ENCODE measurements at places on chromosomes 1 and 21.

- DNase-seq = no peak
Measured at GRCh38 chr1:94463056-94463764, 45.0 kb downstream of the ABCD3 start.

- DNase-seq = no peak
Measured at GRCh38 chr1:229539863-229540506, 18.5 kb downstream of the ABCB10 start.

DNA sequence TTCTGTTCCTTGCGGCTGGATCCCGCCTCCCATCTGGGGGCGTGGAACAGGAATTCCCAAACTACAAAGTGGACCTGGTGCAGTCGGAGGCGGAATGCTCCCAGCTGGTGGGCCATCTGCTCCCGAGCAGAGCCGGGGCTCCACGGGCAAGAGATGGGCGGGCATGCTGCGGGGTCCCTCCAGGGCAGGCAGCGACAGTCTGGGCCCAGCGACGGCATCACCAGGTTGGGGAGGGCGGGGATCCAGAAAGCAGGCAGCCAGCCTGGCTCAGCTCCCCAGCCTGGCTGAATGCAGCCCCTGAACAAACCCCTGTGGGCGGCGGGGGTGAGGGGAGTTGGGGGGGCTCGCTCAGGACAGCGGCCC is 3.6 kb downstream of the MEGF6 start:
- no peak for DNase-seq

- no peak for DNase-seq
Measured at GRCh38 chr1:228018961-228019721, 12.3 kb downstream of the WNT3A start.

DNA sequence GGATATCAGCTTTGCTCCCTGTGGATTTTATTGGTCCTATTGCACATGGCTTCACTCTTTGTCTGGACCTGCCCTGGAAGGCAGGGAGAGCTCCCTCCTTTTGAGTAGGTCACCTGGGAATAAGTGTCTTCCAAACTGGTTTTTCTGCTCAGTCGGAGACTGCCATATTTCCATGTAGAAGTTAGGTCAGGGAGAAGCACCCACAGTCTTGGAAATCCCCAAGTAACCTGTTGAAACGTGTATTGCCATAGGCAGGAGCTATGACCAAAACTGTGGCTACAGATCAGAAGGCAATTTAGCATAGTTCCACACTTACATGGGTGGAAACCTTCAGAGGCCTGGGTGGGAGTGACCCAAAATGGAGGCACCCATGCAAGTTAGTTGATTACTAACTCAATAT is 3.5 kb upstream of the GNG12 start:
- DNase-seq = no peak

GRCh38 chr1:22039594-22040285 is 12.8 kb upstream of the CDC42 start:
- no peak for DNase-seq

DNA sequence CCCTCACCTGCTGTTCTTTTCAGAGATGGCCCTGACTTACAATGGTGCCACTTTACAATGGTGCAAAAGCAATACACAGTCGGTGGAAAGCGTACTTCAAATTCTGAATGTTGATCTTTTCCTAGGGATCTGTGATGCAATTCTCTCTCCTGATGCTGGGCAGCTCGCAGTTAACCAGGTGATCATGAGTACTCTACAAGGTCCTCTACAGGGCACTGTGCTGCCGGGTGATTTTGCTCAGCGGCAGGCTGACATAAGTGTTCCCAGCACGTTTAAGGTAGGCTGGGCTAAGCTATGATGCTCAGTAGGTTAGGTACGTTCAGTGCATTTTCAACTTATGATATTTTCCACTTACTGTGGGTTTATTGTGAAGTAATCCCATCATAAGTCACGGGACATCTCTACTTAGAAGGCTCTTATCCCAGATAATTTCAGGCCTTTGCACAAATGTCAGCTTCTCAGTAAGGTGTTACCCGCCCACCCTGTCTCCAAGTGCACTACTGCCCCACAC is 126.5 kb downstream of the KCNN3 start:
- DNase-seq = no peak

DNA sequence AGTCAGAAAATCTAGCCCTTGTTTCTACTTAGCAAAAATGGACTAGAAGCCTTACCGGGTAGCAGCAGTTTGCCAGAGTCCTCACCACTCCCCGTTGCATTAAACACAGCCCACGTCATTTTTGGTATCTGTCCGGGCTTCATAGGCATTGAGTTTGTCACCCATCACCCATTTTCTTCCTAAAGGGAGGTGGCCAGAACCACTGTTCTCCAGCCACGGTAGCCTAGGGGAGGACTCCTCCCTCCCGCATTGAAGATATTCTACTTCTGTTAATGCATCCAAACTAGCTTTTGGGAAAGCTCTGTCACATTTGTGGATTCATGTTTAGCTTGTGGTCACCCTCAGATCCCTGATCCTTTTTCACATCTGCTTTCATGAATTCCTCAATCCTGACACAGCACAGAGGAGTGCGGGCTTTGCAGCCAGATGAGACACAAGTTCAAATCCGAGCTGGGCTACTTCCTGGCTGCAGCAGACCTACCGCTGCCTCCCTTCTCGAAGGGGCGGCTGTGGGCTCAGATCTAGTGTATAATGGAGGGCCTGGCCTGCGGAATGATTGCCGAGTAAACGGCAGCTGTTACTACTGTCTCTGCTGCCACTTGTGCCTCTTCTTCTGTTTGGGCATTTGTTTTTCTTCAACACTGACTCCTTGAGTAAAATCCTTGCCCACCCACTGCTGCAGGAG is 63.2 kb upstream of the EFHD2 start:
- no peak for DNase-seq

- no peak for DNase-seq
Measured at GRCh38 chr1:177044390-177044789, 120.1 kb downstream of the ASTN1 start.

All from hypothalamus (tissue), 51 donors.